LNCaP clone FGC (cell line): ENCODE measurements at places on chromosomes 6 and 20.

DNA sequence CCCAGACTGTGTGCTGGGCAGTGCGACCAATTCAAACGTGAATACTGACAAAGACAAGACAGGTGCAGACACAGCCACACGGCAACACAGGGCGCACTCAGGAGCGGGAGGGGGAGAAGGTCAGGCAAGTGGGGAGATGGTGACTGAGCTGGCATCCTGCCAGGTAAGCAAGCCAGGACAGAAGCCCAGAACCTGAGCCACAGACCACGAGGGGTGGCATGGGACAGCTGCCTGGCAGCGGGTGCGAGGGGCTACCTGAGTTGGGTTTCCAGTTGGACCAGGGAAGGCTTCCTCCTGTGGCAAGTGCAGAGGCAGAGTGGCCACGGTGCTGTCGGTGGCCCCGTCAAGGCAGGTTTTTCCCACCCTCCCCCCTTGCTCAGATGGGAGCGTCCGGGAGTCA is 215.2 kb upstream of the ARID1B start:
- DNase-seq: no peak

DNA sequence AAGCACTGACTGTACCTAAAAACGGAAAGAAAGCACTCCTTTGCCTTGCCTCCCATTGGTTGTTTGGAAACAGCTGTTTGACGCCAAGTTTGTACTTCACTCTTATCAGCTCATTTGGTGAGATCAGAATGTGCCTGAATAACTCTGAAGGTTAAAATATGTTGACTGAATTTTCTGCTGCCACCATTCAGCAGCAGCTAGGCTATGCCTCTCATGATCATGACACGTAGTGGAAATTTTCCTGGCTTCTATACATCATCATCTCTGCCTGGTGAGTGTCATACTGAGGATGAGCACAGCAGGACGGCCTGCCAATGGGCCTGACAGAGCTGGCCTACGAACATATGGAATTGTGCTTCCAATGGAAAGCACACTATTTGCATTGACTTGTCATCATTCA is 704.9 kb upstream of the CITED2 start:
- no peak for DNase-seq

DNA sequence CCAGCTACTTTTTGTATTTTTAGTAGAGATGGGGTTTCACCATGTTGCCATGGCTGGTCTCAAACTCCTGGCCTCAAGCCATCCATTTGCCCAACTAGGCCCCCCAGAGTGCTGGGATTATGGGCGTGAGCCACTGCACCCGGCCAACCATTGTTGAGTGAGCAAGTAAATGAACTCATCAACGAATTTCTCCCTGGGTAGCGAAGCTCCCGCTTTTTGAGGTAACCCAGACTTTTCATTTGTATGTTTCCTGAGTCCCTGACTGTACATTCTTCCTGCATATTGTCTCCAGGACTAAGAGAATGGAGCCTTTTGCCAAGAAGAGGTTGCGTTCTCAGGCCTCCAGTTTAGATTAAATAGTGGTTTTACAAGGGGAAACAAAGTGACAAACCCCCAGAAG is 36.4 kb downstream of the RIPOR3 start:
- DNase-seq: no peak

DNA sequence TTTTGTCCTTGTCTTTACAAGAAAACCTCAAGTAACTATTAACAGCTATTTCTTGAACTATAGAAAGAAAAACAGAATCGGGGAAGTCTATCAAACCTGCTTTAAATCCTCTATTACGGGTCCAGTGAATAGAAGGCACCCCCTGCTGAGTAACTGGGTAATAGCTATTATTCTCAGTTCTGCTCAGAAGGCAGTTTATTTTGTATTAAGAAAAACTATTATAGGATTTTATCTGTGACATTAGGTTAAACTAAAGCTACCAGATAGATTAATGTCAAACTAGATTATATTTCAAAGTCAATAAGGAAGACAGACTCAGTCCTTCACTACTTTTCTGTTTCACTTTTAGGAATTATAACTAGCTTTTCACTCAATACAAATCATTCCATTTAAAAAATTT is 93.7 kb downstream of the DST start:
- DNase-seq: no peak

DNA sequence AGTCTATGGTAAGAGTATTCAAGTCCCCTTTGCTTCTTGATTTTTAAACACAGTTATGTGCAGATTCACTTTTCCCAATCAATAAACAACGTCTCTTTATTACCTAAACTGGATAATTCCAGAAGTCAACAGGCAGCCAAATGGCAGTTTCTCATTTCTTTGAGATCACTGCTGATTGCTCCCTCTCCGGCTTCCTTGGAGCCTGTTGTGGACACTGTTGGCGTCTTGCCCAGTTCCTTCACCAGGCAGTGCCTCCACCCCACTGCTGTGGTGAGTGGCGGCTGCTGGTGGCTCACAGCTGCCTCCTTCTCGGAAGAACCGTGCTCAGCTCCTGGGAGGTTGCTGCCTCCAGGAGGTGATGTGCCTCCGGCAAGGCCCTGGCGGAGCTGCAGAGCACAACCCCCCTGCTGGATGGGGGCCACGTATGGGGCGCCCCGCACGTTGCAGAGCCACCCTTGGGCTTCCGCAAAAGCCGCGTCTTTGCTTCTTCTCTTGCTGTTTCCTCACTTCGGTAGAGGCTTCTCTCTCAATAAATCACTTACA is 105.1 kb upstream of the CNKSR3 start:
- DNase-seq: no peak

DNA sequence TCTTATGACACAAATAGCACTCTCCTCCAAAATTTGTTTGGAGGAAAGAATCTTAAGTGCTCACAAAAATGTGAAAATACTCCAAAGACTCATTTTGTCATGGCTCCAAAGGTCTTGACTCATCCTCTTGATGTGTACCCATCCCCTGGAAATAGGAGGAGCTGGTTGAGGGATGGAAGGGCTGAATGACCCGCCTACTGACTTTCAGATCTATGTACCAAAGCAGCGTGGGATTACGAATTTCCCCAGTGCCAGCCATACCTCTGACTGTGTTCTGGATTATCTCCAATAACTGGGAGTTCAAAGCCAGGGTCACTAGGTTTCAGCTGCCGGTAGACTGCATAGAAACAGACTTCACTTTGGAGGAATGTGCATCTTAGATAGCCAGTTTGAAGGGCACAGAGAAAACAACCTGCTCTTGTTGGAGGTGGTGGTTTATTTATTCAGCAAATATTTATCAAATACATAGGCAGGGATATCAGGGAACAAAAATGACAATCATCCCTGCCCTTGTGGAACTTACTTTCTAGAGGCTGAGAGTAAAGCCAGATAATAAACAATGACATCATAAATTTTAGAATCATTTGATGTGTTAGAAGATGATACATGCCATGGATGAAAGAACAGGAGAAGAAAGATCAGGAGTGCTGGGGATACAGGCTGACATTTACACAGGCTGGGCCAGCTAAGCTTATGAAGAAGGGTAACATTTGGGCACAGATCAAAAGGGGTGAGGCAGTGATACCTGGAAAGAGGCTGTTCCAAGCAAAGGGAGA is 246.6 kb downstream of the TBXT start:
- no peak for DNase-seq
